ENCODE measurements at places on chromosomes 6 and 20.

- DNase-seq, result no peak
Observed at GRCh38 chr6:67898875-67899274, 736.2 kb upstream of the ADGRB3 start.

- DNase-seq, result no peak
Observed at GRCh38 chr20:20799716-20800312, 87.4 kb upstream of the RALGAPA2 start.

DNA sequence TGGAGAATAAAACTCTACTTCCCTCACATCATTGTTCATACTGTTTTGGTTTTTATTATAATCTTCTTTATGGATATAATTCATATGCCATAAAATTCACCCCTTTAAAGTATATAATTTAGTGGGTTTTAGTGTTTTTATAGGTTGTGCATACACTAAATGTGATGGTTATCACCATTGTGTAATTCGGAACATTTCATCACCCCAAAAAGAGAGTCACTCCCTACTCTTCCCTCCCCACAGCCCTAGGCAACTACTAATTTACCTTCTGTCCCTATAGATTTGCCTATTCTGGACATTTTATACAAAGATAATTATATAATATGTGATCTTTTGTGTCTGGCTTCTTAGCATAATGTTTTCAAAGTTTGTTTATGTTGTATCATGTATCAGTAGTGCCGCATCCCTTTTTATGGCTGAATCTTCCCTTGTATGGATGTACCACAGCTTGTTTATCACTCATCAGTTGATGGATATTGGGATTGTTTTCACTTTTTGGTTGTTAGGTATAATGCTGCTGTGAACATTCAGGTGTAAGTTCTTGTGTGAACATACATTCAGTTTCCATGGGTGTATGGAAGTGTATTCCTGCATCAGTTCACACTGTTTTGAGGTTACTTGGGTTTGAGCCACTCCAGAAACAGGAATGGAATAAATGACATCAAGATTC, 4.2 kb downstream of the TM9SF4 start:
- no peak for DNase-seq

- DNase-seq, result no peak
Observed at GRCh38 chr6:18019539-18020534, 32.4 kb upstream of the KIF13A start.

DNA sequence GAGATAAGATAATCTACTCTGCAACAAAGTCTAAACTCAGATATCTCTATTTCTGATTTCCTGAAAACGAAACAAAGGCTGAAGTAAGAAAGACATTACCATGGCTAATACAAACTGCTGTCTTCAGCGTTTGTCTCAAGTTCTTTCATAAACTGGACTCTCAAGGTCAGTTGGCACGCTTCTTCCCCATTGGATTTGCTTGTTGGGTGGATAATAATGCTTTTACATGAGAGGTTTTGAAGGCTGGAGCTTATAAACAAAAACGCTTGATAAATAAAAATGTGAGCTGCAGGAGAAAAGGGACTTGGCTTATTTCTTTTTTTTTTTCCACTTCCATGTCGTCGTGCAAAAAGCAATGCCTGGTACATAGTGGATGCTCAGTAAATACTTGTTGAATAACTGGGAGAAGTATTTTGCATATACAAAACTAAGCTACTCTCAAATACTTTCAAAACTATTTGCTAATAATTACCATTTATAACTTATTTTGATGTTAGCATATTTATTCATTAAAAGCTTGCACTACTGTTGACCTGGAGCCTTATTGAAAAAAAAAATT, 65.7 kb upstream of the EEF1A1 start:
- DNase-seq, result peak; percentile 65

- peak; percentile 87 for DNase-seq
Observed at GRCh38 chr6:166996406-166996805, 2.8 kb upstream of the CEP43 start.

- peak; percentile 83 for DNase-seq
Observed at GRCh38 chr6:11732036-11732631, 46.5 kb downstream of the ADTRP start.

GRCh38 chr6:166511316-166511715, 75.2 kb downstream of the RAMACL start:
- DNase-seq, result no peak

Data from choroid plexus epithelial cell (primary cell).